ENCODE measurements at places on chromosomes 6 and 20. TPM values are rescaled to one million over a fixed set of nuclear protein-coding genes. Genes with fewer than 3 reads are reported as not detected.

The METTL24 gene
- not detected for total RNA-seq

The FERMT1 gene
- total RNA-seq, result 10.9 TPM

The LINC00237 gene
- not detected for total RNA-seq

The UBD gene
- total RNA-seq, result not detected

The SOBP gene
- total RNA-seq, result 4.8 TPM

The PSORS1C1 gene
- total RNA-seq, result 0.89 TPM

The B3GAT2 gene
- not detected for total RNA-seq

The CD24 gene
- total RNA-seq, result 7.2 TPM

The SLC17A3 gene
- total RNA-seq, result not detected

The SLC35D3 gene
- total RNA-seq, result not detected

The SLC32A1 gene
- not detected for total RNA-seq

The TRIM31 gene
- total RNA-seq, result not detected

The MUC22 gene
- total RNA-seq, result not detected

The FAXC gene
- total RNA-seq, result 0.59 TPM

The SLC17A1 gene
- total RNA-seq, result not detected

The DPPA5 gene
- total RNA-seq, result not detected

The ARMH2 gene
- total RNA-seq, result not detected

The GLP1R gene
- total RNA-seq, result not detected

The MOXD1 gene
- 118 TPM for total RNA-seq

The TRIM10 gene
- not detected for total RNA-seq

The HLA-DRA gene
- total RNA-seq, result not detected

The SMOC2 gene
- total RNA-seq, result not detected

The SPDEF gene
- not detected for total RNA-seq

The CCDC170 gene
- total RNA-seq, result 0.32 TPM

The CGA gene
- total RNA-seq, result not detected

The SIRPB2 gene
- not detected for total RNA-seq

The PCSK2 gene
- not detected for total RNA-seq

The NHLRC1 gene
- 2.1 TPM for total RNA-seq

The ADGB gene
- not detected for total RNA-seq

The COL21A1 gene
- total RNA-seq, result 0.30 TPM

The WFDC13 gene
- not detected for total RNA-seq

The ELOVL4 gene
- 7.1 TPM for total RNA-seq

The SUPT3H gene
- total RNA-seq, result 16.6 TPM

The PSORS1C2 gene
- total RNA-seq, result not detected

The FRK gene
- total RNA-seq, result 0.09 TPM

The DNMT3B gene
- 1.5 TPM for total RNA-seq

The SLC22A23 gene
- 0.59 TPM for total RNA-seq

The CALHM6 gene
- total RNA-seq, result 2.1 TPM

The ERVFRD-1 gene
- total RNA-seq, result not detected

The BANF2 gene
- not detected for total RNA-seq

The BCAS1 gene
- total RNA-seq, result not detected
